Activated T-helper 17 cell treated with anti-CD3 and anti-CD28 coated beads, Interleukin-2, amount 50 U/mL, for 72 hours (primary cell): ENCODE measurements at places on chromosomes 2 and 18.

- ATAC-seq: no peak
Measured at GRCh38 chr18:55487997-55488396, 100.0 kb downstream of the TCF4 start.

GRCh38 chr2:62595474-62595873 is 89.5 kb upstream of the TMEM17 start:
- no peak for ATAC-seq

GRCh38 chr2:196336715-196337114 is 165.3 kb upstream of the STK17B start:
- no peak for ATAC-seq

DNA sequence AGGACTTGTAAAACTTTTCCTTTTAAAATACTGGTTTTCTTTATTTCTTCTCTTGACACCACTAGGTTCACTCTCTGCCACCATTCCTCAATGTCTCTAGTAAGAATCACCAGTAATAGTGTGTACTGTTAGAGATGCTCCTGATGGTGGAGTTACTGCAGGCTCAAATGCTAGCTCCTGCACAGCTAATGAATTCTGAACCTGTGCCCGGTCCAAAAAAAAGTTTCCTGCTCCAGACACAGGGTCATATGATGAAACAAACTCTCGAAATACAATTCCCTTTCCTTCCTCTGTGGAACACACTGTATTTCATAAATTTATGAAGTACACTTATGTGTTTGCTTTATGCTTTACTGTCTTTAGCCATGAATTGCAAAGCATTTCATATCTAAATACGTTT is 19.2 kb downstream of the PMS1 start:
- ATAC-seq: no peak

GRCh38 chr18:32511147-32511546 is 40.5 kb upstream of the GAREM1 start:
- ATAC-seq: peak; percentile 60

- no peak for ATAC-seq
Measured at GRCh38 chr2:86825036-86825692, 34.5 kb upstream of the CD8A start.

DNA sequence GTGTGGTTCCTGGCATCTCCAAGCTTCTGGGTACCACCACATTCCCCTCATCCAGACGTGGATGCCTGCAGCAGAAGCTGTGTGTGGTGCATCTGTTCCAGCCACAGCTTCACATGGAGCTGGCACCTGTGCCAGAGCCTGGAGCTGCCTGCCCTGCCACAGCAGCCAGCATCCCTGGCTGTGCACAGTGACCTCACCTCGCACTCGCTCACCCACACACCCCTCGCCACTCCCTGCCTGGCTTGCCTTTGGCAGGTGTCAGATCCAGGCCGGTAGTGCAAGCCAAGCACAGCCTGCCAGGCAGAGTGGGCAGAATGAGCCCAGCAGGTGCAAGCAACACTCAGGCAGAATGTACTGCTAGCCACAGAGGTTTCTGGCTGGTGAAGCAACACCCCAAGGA is 59.9 kb upstream of the DYNC1I2 start:
- ATAC-seq: no peak

GRCh38 chr18:13452871-13453680 is 234.5 kb downstream of the LDLRAD4 start:
- no peak for ATAC-seq

DNA sequence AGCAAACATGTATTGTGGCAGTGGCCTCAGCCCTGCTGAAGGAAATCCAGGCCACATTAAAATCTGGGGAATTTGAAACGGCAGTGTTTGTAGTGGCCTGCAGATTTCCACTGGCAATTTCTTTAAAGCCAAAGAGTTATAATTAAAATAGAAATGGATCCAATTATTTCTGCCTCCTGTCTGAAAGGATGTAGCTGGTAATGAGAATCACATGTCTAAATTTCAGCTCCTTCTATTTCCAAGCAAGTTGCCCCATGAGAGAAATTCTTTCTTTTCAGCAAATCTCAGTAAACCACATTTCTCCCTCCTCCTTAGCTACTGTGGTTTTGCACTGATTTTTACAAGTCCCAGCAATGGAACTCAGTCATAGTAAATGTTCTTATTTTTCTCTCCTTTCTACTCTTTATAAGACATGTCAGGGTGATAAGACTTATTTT is 55.4 kb upstream of the ZNF396 start:
- no peak for ATAC-seq

- ATAC-seq: no peak
Measured at GRCh38 chr2:25132299-25132635, 36.1 kb downstream of the POMC start.

GRCh38 chr18:3722649-3723433 is 272.9 kb downstream of the TGIF1 start:
- ATAC-seq: no peak

- ATAC-seq: no peak
Measured at GRCh38 chr2:217645896-217646295, 356.9 kb downstream of the TNS1 start.

DNA sequence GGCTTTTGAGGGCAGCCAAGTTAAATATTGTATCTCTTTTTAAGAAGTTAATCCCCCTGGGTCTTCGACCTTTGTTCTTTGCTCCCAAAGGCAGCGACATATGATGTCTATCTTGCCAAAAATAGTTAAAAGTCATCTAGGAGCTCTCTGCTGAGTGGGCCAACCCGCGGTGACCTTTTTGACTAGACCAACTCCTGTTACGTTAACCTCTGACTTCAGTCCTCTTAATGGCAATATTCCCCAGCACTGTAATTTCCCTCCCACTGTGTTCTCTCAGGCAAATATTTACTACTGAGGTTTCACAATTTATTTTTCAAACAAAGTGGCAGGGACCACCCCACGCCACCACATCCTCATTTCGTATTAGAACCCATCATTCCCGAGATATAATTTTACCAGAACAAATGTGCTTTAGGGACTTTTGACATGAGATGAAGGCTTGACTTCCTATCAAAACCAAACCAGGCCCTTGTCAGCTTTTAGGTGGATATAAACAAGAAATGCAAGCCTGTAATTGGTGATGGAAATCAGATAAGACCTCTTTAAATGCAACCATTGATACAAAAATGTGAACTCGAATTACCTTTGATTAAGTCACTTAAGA is 764.7 kb downstream of the SATB2 start:
- ATAC-seq: no peak

GRCh38 chr18:7601936-7602335 is 34.8 kb downstream of the PTPRM start:
- no peak for ATAC-seq

GRCh38 chr2:72603481-72603880 is 222.4 kb downstream of the EXOC6B start:
- no peak for ATAC-seq

- no peak for ATAC-seq
Measured at GRCh38 chr2:33086400-33087015, 139.8 kb downstream of the LTBP1 start.

DNA sequence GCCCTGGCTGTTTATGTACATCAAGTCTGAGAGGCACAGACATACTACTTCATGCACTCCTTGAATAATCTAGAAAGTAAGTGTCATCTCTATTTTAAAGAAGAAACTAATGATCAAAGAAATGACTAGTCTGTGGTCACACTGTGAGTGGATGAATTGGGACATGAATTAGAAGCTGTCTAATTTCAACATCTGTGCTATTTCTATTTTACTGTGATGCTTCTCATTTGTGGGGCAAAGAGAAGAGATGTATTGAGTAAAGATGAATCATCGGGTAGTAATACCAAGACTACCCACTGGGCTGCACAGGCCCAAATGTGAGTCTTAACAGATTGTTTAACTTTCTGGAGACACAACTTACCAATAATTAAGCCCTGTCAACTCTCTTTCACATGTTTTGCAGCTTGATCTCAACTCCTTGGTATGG is 42.4 kb upstream of the MTIF2 start:
- ATAC-seq: peak; percentile 97

DNA sequence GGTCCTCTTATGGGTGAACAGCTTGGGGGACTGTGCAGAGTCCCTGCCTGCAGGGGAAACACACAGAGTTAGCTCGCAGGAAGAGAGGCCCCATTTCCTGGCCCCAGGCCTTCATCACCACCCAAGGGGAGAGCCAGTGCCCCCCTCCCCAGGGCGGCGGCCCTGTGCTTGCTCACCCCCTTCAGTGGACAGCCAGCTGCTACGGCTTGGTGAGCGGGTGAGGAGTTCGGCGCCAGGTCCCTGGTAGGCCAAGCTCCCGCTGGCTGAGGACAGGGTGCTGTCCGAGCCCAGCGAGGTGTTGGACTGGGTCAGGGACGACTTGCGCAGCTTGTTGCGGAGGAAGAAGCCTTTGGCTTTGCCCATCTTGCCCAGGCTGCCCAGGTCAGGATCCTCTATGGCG is 17.2 kb upstream of the SFXN5 start:
- no peak for ATAC-seq

DNA sequence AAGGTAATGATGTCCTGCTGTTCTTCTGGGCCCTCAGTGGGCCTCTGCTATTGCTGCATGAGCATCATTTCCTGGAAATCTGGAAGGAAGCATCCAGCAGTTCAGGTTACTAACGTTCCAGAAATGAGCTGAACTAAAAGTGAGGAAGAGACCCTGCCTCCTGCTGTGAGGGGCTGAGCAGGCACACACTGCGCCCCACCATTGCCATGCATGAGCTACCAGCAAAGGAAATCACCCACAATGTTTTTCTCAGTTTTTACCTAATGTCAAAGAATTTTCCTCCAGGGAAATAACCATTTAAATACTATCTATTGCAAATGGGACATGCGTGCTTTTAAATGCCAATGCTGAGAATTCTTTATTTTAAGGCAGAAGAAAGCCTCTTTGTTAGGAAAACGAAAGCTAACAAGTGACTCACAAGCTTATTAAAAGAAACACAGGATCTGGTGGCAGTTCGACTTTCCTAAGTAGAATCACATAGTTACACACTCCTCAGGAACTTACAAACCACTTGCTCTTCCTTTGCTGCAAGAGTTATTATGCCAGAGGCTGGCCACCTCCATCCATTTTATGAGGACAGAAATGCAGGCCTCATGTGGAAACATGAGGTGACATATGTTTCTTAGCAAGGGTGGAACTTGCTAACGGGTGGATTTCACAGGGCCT is 152.6 kb upstream of the TTC39C start:
- ATAC-seq: no peak

DNA sequence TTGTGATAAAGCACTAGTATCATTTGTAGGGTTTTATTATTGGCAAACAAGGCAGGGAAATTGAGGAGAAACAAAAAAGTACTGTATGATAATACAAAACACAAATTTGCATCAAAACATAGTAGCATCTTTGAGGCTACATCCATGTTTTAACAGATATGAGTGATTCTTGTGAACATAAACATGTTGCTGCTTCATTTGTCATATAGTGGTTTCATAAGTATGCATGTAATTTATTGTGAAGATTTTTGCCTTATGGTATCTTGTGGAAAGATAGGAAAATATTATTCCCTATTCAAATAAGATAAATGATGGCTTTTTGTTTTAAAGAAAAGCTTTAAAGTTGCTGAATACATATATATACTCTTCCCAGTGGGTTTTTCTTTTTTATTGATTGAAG is 60.3 kb downstream of the VRK2 start:
- no peak for ATAC-seq

DNA sequence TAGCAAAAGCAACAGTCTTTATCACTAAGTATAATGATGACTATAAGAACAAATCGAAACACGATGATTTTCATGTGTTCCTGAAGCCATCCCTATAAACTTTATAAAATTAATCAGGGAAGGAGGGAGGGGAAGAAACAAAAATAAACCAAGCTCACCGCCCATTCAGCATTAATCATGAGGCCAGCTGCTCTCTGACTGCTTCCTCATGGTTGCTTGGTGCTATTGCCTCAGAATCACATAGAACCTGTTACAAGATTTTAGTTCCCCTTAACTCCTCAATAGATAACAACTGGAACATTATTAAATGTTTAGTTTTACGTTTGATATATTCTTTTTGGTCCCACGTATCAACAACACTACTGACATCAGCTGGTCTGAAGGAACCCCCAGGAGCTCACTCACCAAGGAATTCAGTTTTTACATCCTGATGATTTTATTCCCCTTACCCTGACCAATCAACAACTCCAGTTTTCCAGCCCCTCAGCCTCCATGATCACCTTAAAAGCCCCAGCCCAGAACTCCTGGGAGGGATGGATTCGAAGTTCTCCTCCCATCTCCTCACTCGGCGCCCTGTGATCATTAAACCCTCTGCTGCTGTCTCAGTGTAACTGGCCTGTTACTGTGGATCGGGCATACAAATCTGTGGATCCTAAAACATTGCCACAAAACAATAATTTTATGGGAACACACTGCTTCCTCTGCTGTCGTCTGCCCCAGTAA is 10.6 kb upstream of the HNRNPLL start:
- no peak for ATAC-seq

- no peak for ATAC-seq
Measured at GRCh38 chr2:8144131-8144631, 537.7 kb upstream of the ID2 start.

GRCh38 chr2:169664600-169664977 is 29.6 kb downstream of the CFAP210 start:
- ATAC-seq: no peak

- no peak for ATAC-seq
Measured at GRCh38 chr2:46025676-46026075, 271.5 kb upstream of the EPAS1 start.

GRCh38 chr2:109474319-109474825 is 139.4 kb downstream of the SEPTIN10 start:
- ATAC-seq: no peak

- ATAC-seq: no peak
Measured at GRCh38 chr18:52140986-52141385, 199.0 kb upstream of the DCC start.

DNA sequence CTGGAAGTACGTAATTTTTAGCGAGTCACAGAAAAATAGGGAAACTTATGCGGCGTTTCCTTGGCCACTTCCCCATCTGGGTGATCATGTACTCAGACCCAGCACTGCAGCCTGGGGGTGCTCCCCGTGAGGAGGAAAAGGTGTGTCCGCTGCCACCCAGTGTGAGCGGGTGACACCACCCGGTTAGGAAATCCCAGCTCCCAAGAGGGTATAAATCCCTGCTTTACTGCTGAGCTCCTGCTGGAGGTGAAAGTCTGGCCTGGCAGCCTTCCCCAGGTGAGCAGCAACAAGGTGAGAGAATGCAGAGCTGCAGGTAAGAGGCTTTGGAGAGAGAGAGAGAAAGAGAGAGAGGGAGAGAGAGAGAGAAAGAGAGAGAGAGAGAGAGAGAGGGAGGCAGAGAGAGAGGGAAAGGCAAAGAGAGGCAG is at the start of gene IL1R2:
IL1R2 (plus strand) TSS at position 240 of the 425 bp plus-strand sequence. CDS start 16,616 bp downstream, outside the sequence.
- ATAC-seq: no peak

GRCh38 chr2:64625299-64626145 is 28.2 kb downstream of the SERTAD2 start:
- peak; percentile 42 for ATAC-seq

GRCh38 chr2:82852787-82853186 is 1606.3 kb downstream of the SUCLG1 start:
- ATAC-seq: no peak

GRCh38 chr2:200567932-200568331 is 17.9 kb upstream of the AOX1 start:
- no peak for ATAC-seq

GRCh38 chr18:51211552-51211951 is 14.1 kb upstream of the MEX3C start:
- peak; percentile 94 for ATAC-seq

GRCh38 chr2:62054916-62055450 is 140.9 kb upstream of the B3GNT2 start:
- no peak for ATAC-seq
